Activated gamma-delta T cell treated with Interleukin-2 at 50 U/mL for 16 hours (primary cell): ENCODE measurements at places on chromosomes 11 and 22.
A peak's percentile ranks its signal among the peaks of the same experiment; 100 is the strongest.

DNA sequence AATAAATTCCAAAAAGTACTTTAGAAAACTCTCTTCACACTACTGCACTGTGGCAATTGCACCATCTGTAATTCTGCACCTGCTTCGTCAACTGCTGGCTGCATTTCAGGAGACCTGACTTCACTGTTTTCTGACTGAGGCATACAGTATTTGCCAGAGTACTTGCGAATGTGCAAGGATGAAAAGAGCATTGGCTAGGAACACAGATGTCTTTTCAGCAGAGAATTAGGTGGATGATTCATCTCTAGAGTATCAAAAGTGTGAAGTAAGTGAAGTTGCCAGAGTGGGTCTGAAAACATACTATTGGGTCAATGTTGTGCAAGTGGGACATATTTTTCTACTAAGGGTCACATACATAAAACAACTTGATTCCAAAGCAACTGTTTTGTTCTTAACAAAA lies 427.5 kb upstream of the CCDC90B start:
- no peak for DNase-seq

DNA sequence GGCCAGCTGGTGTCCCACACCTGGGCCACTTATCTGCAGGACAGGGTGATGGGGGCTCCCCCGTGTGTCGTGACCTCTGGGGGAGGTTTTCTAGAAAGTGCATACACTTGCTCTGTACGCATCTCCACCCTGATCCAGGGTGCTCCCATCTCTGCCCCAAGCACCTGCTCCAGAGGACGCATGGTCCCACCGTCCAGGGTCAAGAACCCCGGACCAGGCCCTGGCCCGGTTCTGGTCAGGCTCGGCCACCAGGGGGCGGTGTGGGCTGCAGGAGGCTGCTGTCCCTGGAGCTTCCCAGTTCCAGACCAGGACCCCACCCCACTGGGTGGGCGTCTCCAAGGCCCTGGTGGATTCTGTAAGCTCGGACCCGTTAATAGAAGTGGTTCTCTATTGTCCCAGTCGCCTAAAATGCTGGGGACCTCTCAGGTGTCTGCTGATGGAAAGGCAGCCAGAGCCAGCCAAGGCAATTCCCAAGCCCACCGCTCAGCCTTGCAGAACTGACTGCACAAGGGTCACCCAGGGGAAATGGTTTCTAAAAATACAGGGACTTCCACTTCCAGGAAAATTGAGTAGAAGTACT lies 34.7 kb upstream of the SEPTIN5 start:
- peak; percentile 43 for DNase-seq

GRCh38 chr22:38132794-38133193 lies 22.3 kb upstream of the BAIAP2L2 start:
- DNase-seq = no peak

DNA sequence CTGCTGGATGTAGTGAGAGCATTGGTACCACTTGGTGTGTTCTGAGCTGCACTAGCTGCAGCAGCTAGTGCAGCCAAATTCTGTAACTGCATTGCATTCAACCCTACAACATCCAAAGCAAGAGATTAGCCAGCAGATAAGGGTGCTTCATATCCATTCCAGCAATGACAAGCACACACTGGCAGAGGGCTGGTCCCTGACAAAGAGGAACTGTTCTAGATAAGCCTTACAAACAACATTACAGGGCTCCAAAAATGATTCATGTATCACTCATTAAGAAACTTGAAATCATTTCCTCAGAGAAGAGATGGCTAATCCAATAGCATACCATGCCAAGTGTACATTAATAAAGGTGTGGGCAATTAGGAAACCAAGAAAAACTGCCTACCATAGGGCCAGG lies 28.4 kb upstream of the RAPSN start:
- DNase-seq = no peak

GRCh38 chr22:38455530-38456271 lies 702 bp upstream of the KCNJ4 start:
- no peak for DNase-seq

DNA sequence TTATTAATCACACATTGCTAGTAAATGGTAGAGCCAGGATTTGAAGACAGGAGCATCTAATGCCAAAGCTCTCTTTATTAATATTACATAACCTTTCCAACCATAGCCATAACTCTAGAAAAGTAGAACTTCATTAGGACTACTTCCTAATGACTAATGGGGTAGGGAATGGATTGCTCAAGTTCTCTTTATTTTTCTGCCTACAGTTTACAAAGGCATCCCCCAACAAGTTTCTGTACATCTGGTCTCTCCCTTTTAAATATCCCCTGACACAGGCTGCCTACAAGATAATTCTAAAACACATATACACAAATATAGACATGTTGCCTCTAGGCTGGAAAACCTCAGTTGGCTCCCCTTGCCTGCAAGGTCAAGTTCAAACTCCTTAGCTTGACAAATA lies 534.9 kb downstream of the SOX6 start:
- DNase-seq = no peak

DNA sequence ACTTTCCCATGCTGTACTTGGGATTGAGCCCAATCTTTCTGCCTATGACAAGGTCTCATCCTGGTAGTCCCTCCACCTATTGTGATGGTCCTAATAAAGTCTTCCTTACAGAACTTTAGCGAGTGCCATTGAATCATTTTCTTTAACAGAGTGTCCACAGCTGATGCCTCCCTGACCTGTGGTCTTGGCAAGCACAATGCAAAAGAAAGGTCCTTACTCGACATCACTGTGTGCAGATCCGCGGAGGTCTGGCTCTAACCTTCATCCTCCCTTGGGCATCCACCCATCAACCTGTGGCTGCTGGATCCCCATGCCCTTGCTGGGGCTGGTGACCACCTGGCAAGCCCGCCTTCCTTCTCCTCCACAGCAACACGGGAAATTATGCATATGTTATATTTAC lies 1203.9 kb downstream of the TBC1D22A start:
- DNase-seq = no peak

GRCh38 chr22:26445577-26446275 lies 16.7 kb downstream of the ASPHD2 start:
- no peak for DNase-seq

DNA sequence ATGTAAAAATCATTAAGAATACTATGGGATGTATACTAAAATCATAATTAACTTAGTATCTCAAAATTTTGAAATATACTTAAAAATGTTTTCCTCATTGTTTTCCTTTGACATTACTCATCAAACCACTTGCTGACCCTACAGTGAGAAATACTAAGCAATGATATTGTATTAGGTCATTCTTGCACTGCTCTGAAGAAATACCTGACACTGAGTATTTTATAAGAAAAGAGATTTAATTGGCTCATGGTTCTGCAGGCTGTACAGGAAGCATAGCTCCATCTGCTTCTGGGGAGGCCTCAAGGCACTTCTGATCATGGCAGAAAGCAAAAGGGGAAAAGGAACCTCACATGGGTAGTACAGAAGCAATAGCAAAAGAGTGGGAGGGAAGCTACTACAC lies 950.9 kb upstream of the CHORDC1 start:
- no peak for DNase-seq

DNA sequence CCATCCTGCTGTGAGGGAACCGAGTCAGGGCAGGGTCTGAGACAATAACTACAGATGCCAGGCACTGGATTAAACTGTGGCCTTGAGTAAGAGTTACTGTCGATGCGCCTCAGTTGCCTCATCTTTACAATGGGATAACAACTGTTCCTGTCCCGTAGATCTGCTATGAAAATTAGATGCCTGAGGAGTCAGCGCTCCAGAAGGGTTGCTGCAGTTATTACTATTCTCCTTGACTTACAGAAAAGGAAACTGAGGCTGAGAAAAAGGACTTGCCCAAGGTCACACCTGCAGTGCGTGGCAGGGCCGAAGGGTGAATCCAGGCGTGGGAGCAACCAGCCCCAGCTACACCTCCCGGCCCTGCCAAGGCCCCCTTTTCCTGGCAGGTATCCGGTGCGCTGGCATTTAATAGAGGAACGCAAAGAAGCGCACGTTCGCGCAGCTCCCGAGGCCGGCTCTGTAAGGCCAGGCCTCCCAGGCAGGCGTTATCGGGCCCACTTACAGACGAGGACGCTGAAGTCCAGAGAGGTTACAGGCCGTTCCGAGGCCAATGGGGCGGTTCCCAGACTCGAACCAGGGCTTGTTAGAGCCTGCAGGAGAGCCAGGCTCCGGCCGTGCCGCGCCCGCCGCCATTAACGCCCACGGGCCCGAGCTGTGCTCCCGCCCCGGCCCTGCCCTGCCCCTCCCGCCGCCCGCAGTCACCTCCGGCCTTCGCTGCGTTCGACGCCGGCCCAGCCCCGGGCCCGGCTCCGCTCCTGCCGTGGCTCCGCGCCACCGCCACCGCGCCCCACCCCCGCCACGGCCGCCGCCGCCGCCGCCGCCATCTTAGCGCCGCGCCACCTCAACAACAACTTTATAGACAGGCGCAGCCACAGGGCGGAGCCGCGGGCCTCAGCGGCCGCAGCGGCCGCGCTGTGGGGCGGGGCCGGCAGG lies at the start of gene C11orf68:
C11orf68 (minus strand) TSS at position 852 of the 930 bp plus-strand sequence; CDS start at position 821, 31 bp downstream.
- no peak for DNase-seq

- DNase-seq = no peak
Observed at GRCh38 chr11:79308429-79308828, 132.4 kb downstream of the TENM4 start.

DNA sequence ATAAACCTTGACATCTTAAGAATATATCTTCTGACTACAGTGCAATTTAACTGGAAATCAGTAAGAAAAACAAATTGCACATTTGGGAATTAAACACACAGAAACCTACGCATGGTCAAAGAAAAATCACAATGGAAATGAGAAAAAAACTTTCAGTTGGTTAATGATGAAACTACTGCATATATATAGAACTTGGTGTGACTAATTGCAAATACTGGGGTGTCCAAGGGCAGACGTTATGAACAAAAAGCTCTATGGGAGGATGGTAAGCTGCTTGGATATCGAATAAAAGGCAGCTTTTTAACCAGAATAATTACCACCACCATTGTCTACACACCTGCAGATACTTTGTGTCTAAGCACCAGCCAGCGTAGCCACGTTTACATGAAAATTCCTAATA lies 791 bp downstream of the GDPD4 start:
- no peak for DNase-seq

GRCh38 chr11:57638005-57638781 lies 11.5 kb downstream of the YPEL4 start:
- DNase-seq = no peak

GRCh38 chr11:95011376-95011775 lies 13.7 kb upstream of the KDM4E start:
- DNase-seq = no peak

DNA sequence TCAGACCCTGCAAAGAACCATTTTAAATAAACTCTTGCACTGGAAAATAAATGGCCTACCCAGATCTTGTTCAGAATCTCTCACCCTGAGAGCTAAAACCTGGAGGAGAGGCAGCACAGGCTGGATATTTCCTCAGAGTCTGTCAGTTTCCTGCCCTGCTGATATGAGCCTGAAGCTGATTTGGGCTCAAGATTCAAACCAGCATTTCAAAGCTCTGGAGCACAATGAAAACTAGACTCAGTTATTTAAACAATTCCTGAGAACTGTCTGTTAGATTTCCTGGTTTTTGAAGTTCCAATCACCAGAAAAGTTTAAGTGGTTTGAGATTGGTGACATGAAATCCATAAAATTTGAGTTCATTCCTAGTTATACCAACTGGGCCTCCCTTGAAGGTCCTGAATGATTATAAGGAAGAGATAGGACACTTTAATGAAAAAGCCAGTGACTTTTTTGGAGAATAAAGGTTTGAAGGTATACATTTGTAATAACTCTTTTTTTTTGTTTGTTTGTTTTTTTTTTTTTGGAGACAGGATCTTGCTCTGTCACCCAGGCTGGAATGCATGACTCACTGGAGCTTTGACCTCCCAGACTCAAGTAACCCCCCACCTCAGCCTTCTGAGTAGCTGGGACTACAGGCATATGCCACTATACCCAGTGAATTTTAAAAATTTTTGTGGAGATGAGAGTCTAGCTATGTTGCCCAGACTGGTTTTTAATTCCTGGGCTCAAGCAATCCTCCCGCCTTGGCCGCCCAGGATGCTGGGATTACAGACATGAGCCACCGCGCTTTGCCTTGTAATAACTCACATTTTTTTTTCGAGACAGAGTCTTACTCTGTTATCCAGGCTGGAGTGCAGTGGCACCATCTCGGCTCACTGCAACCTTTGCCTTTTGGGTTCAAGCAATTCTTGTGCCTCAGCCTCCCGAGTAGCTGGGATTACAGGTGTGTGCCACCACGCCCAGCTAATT lies 8.0 kb upstream of the ESAM start:
- DNase-seq = no peak

DNA sequence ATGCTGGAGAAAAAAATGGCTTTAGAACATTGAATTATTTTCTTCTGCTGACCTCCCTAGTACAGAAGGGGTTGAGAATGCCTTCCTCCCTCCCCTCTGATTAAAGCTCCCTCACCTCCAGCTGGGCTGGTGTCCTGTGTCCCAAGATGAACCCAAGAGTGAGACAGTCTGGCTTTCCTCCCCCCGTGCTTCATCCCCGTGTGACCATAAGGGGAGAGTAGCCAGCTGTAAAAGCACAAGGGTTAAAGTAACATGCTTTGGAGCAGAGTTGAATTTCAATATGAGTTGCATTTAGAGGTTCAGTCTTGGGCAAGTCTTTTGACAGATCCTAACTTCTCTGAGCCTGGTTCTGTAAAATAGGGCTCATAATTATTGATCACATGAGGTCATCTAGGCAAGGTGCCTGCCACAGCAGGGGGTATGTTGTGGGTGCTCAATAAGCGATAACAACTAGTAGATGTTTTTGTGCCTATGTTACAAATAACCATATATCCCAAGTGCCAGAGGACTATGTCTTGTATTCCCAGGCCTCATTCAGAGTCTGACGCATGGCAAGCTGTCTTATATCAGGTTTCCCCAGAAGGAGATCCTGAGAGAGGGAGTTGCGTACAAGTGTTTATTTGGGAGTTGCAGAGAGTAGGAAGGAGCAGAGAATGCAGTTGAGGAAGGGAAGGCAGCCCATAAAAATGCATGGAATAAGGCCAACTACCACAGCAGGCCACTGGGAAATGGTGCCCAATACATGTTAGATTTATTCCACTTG lies 4.1 kb downstream of the PRG2 start:
- DNase-seq = no peak

GRCh38 chr11:123221096-123221561 lies 26.1 kb upstream of the CLMP start:
- no peak for DNase-seq

GRCh38 chr22:17871726-17872458 lies 97.6 kb upstream of the BID start:
- no peak for DNase-seq

GRCh38 chr11:35478471-35479091 lies 46.8 kb downstream of the PAMR1 start:
- no peak for DNase-seq
